Thymus (tissue), 14 donors: ENCODE measurements at places on chromosomes 3 and 15. TPM values are rescaled to one million over a fixed set of nuclear protein-coding genes. Genes with fewer than 3 reads are reported as not detected.

TM4SF18 gene
- total RNA-seq, result 3.2 TPM

- no peaks in the 10 kb centered on the region for H3K4me1 ChIP-seq
- H3K27me3 ChIP-seq, result no peaks in the 10 kb centered on the region
- H3K4me3 ChIP-seq, result no peak overlapping the region
- peaks cover 3% of the 10 kb centered on the region for H3K36me3 ChIP-seq
- no peak overlapping the region for H3K27ac ChIP-seq
Measured at GRCh38 chr3:28292622-28293021, 51.2 kb downstream of the CMC1 start.

ZBTB20 gene
- 8.9 TPM for total RNA-seq

DNA sequence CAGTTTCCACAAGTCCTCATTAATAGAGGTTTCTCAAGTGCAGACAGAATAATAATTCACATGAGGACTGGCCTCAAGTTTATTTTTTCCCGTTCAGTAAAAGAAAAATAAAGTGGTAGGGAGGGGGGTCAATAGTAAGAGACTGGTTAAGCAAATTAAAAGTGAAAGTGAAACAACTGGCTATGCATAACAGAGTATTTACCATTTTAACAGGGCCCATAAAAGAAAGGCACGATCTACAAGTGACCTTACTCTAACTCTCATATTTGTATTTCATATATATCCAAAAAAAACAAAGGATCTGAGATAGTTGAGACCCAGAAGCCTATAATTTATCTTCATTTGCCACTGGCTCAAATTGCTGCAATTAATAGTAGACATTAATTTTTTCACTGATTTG, 686.3 kb downstream of the NTRK3 start:
- no peak overlapping the region for H3K27ac ChIP-seq
- H3K4me1 ChIP-seq, result no peaks in the 10 kb centered on the region
- no peaks in the 10 kb centered on the region for H3K36me3 ChIP-seq
- no peak overlapping the region for H3K4me3 ChIP-seq

MUC4 gene
- total RNA-seq, result 0.14 TPM

- no peak for DNase-seq
- H3K27me3 ChIP-seq, result no peaks in the 10 kb centered on the region
- H3K36me3 ChIP-seq, result no peaks in the 10 kb centered on the region
- no peak overlapping the region for H3K4me3 ChIP-seq
Measured at GRCh38 chr15:78372880-78373279, 32.7 kb downstream of the CRABP1 start.

DNA sequence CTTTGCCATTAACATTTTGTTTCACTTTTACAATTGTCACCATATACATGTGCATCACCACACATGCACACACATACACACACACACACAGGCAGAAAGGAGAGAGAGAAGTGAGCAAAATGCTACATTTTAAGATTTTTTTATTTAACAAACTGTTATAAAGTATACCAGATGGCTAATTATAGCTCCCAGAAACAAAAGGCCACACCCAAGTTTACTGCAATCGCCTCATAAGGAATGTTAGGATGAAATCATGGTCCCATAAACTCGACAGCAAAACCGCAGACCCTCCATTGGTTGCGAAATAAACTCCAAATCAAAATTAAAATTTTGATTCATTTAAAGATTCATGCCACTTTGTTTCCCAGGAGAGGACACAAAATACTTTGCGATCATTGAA, 16.1 kb upstream of the C15orf61 start:
- no peaks in the 10 kb centered on the region for H3K4me1 ChIP-seq
- no peaks in the 10 kb centered on the region for H3K36me3 ChIP-seq
- H3K27ac ChIP-seq, result no peak overlapping the region
- no peak overlapping the region for H3K4me3 ChIP-seq
- H3K27me3 ChIP-seq, result no peaks in the 10 kb centered on the region
- no peak for DNase-seq

DNA sequence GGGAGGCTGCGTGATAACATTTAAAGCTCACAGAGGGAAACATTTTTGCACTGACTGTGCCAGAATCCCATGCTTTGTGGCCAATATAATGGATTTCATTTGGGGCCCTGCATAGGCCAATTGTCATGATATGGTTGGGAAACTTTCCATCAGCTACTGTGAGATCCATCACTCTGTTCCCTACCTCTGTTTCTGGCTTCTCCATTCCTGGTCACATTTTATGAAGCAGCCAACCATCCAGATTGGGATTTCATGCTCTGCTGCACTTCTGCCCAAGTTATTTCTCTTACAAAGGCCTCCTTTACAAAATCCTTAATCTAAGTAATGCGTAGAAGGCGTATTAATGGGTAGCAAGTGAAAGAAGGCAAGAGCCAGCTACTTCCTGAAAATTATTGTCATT, 221.1 kb downstream of the LRTM1 start:
- no peak for DNase-seq
- no peak overlapping the region for H3K27ac ChIP-seq
- H3K36me3 ChIP-seq, result no peaks in the 10 kb centered on the region
- H3K27me3 ChIP-seq, result no peaks in the 10 kb centered on the region

DNA sequence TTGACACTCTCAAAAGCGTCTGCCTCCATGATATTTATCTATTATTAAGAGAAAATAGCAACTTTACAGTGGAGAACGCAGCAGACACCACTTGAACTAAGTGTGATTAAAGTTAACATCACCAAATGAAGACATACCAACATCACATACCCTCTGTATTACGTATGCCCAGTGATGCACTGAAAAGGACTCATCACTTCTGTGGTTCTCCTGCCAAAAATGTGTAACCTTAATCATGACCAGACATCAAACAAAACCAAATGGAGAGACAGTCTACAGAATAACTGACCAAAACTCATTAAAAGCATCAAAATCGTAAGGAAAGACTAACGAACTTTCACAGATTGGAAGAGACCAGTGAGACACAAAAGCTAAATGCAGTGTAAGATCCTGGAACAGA, 103.2 kb downstream of the PPP2R3A start:
- H3K36me3 ChIP-seq, result no peaks in the 10 kb centered on the region
- no peak for DNase-seq
- H3K4me1 ChIP-seq, result no peaks in the 10 kb centered on the region
- no peak overlapping the region for H3K4me3 ChIP-seq
- no peak overlapping the region for H3K27ac ChIP-seq
- H3K27me3 ChIP-seq, result no peaks in the 10 kb centered on the region

- H3K4me3 ChIP-seq, result no peak overlapping the region
- peaks cover 9% of the 10 kb centered on the region for H3K4me1 ChIP-seq
- no peak for DNase-seq
- H3K27me3 ChIP-seq, result no peaks in the 10 kb centered on the region
- H3K36me3 ChIP-seq, result no peaks in the 10 kb centered on the region
- H3K27ac ChIP-seq, result no peak overlapping the region
Measured at GRCh38 chr15:77413699-77414349, 6.1 kb downstream of the PEAK1 start.

GRCh38 chr3:85838921-85839320, 880.1 kb downstream of the CADM2 start:
- no peaks in the 10 kb centered on the region for H3K27me3 ChIP-seq
- H3K4me3 ChIP-seq, result no peak overlapping the region
- no peak for DNase-seq
- H3K27ac ChIP-seq, result no peak overlapping the region
- no peaks in the 10 kb centered on the region for H3K36me3 ChIP-seq

- no peak overlapping the region for H3K27ac ChIP-seq
- no peak for DNase-seq
- H3K27me3 ChIP-seq, result no peaks in the 10 kb centered on the region
- peaks cover 66% of the 10 kb centered on the region for H3K36me3 ChIP-seq
- no peak overlapping the region for H3K4me3 ChIP-seq
- no peaks in the 10 kb centered on the region for H3K4me1 ChIP-seq
Measured at GRCh38 chr15:78910271-78910670, 34.6 kb downstream of the CTSH start.

GHSR gene
- total RNA-seq, result not detected

DNA sequence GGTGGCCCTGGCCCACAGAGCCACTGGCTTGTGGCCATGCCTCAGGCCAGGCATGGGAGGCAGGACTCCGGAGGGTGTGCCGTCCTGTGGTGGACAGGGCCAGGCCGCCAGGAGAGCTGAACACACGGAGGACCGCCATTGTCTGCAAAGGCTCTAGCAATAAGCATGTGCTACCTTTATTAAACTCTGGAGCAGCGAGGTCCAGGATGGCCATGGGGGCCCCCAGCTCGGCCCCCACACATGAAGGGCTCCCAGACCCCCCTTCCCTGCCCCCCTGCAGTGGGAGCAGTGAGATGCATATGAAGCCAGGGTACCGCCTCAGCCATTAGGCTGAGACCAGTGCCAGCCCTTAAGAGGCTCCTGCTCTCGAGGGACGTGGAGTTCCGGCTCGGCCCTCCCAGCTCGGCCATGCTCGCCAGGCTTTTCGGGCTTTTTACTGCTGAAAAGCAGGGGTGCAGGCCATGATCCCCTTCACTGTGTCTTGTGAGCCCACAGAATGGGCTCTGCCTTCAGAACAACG, 2.7 kb downstream of the AMIGO3 start:
- H3K4me3 ChIP-seq, result no peak overlapping the region
- H3K27ac ChIP-seq, result no peak overlapping the region
- H3K4me1 ChIP-seq, result peaks cover 43% of the 10 kb centered on the region
- H3K36me3 ChIP-seq, result peaks cover 23% of the 10 kb centered on the region
- H3K27me3 ChIP-seq, result peaks cover 6% of the 10 kb centered on the region

DNA sequence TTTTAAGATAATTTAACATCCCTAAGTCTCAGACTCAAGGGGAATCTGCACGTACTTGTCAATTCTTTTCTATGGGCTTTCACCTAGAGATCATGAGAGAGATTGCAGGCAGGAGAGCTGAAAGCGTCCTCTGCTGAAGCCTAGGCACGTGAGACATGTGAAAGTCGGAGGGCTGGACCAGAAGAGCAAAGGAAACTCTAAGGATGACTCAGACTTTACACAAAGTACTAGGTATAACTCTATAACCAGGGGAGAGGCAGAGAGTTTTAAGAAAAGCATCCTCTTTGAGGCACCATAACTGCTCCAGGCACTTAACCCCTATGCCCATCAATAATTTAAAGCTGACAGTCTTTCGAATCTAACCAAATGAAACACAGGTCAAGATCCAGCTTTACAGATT, 436.6 kb downstream of the VGLL3 start:
- no peaks in the 10 kb centered on the region for H3K4me1 ChIP-seq
- H3K36me3 ChIP-seq, result no peaks in the 10 kb centered on the region
- DNase-seq, result no peak
- no peak overlapping the region for H3K4me3 ChIP-seq
- no peak overlapping the region for H3K27ac ChIP-seq

GRCh38 chr15:38782156-38782555, 217.5 kb upstream of the RASGRP1 start:
- no peaks in the 10 kb centered on the region for H3K4me1 ChIP-seq
- no peaks in the 10 kb centered on the region for H3K36me3 ChIP-seq
- no peak overlapping the region for H3K27ac ChIP-seq
- no peak overlapping the region for H3K4me3 ChIP-seq
- no peak for DNase-seq

EOMES gene
- total RNA-seq, result 1.4 TPM

DNA sequence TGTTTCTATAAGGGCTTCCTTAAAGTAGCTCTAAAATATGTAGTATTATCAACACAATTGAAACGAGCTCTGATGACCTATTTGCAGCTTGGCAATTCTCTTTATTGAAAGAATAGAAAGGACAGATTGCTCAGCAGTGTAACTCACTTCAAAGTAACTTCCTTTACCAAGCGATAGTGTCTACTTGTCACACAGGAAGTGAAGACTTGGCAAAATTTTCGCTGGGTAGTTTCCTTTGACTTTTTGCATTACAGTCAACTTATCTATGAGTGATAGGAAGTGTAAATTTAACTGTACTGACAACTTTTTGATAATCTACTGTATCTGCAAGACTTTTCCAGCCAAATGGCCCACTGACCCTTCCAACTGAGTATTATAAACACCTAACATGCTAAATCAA, 22.8 kb downstream of the SLC9A9 start:
- no peaks in the 10 kb centered on the region for H3K36me3 ChIP-seq
- H3K27ac ChIP-seq, result no peak overlapping the region
- DNase-seq, result peak; percentile 71
- H3K4me1 ChIP-seq, result no peaks in the 10 kb centered on the region

DNA sequence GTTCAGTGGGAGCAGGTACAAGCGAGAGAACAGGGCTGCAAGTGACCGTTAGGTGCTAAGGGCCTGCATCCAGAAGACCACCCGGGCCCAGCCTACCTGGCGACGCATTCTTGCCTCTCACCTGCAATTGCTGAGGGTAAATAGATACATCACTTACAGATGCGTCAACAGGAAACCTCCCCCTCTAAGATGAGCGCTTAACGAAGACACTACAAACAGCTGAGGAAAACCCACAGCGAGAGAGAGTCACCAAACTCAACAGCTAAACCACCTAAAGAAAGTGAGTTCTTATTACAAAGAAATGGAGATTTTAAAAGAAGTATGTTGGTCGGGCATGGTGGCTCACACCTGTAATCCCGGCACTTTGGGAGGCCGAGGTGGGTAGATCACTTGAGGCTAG, 157.9 kb downstream of the CHSY1 start:
- no peak overlapping the region for H3K4me3 ChIP-seq
- no peak overlapping the region for H3K27ac ChIP-seq
- DNase-seq, result peak; percentile 50
- peaks cover 2% of the 10 kb centered on the region for H3K4me1 ChIP-seq
- no peaks in the 10 kb centered on the region for H3K36me3 ChIP-seq

DNA sequence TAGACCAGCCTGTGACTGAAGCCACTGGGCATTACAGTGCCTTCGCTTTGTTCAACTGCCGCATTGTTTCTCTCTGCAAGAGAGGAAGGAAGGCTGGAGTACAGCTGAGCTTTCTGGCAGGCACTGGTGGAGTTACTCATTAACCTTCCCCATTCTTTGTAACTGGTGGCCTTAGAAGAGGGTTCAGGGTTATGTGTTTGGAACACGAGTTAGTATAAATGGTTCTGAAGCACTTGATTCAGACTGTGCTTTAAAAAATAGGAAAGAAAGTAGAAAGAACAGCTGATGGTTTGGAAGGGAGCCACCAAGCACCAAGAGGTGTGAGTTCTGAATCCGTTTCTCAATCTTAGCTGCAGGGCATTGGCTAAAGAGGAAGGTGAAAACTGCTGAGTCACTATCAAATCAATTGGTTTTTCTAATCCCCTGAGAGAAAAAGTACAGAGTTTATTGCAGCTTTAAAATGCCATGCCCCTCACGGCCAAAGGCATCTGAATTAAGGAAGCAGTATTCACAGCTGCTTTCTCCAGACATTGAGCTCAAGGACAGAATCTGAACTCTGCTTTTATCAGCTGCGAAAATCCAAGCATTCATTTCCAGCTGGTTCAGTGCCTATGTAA, 3.6 kb downstream of the HGD start:
- no peak overlapping the region for H3K27ac ChIP-seq
- no peaks in the 10 kb centered on the region for H3K36me3 ChIP-seq
- H3K4me1 ChIP-seq, result no peaks in the 10 kb centered on the region
- no peak overlapping the region for H3K4me3 ChIP-seq
- no peaks in the 10 kb centered on the region for H3K27me3 ChIP-seq
- DNase-seq, result no peak

PSMA4 gene
- 409 TPM for total RNA-seq

- no peak for DNase-seq
- no peak overlapping the region for H3K27ac ChIP-seq
- H3K27me3 ChIP-seq, result no peaks in the 10 kb centered on the region
Measured at GRCh38 chr15:47003568-47003967, 713.7 kb upstream of the SEMA6D start.

GRCh38 chr3:65672871-65673815, 365.6 kb downstream of the MAGI1 start:
- H3K27ac ChIP-seq, result no peak overlapping the region
- no peaks in the 10 kb centered on the region for H3K36me3 ChIP-seq
- H3K4me1 ChIP-seq, result no peaks in the 10 kb centered on the region
- DNase-seq, result no peak
